ENCODE measurements at places on chromosomes 3 and 15.
A peak's percentile ranks its signal among the peaks of the same experiment; 100 is the strongest.

GRCh38 chr3:120441776-120442175 lies 9.0 kb downstream of the FSTL1 start:
- DNase-seq, result no peak

DNA sequence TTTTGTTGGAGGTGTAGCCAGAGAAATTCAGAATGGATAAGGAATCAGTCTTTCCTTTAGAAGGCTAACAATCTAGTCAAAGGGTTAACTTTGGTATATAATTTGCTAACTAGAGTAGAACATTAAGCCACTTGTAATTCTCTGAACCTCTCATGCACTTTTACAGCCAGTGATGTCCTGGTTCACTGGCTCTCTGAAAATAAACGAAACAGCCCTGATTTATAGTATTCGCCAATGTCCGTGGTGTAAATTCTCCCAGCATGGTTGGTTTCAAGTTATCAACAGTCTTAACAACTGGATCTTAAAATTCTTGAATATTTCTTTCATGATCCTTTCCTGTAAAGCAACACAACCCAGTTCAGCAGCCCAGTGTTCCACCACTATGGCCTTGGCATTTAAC lies 500.4 kb upstream of the CDIN1 start:
- no peak for DNase-seq

GRCh38 chr3:182792901-182793662 lies at the start of gene ATP11B:
TSS of gene ATP11B (plus strand) at chr3:182793504. CDS start at chr3:182793760, 256 bp downstream.
- peak; percentile 82 for DNase-seq

GRCh38 chr3:106428565-106428994 lies 559.8 kb upstream of the CBLB start:
- peak; percentile 4 for DNase-seq

GRCh38 chr15:88018869-88019641 lies 237.5 kb downstream of the NTRK3 start:
- no peak for DNase-seq

DNA sequence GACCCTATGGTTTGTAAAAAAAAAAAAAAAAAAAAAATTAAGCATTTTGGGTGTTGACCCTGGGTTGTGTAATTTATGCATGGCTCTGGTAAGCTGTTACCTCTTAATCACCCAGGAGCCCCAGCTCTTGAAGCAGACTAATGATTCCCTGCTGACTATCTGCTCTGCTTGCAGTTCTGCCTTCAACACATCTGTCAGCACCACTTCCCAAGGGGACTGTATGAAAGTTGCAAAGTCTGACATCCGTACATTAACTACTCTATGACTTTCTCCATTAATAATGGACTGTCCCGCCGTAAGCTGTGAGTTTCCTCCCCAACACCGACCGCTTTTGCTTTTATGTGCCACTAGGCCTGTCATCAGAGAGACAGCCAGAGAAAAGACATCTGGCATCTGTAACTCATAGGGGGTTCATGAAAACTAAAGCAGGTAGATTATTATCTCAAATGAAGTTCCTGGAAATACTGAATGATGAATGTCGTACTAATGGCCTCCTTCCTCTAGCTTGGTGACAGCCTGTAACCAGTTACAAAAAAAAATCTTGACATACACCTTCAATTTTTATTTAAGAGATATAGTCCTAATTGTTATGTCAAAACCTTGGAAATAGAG lies 271.5 kb downstream of the IL5RA start:
- no peak for DNase-seq

DNA sequence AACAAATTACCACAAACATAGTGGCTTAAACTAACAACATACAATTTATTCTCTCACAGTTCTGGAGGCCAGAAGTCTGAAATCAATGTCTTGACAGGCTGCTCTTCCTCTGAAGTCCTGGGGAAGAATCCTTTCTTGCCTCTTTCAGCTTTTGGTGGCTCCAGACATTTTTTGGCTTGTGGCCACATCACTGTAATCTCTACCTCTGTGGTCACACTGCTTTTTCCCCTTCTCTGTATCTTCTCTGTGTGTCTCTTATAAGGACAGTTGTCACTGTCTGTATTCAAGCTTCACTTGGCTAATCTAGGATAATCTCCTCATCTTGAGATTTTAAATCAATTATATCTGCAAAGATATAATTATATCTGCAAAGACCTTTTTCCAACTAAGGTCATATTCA lies 80.3 kb upstream of the ABHD2 start:
- no peak for DNase-seq

DNA sequence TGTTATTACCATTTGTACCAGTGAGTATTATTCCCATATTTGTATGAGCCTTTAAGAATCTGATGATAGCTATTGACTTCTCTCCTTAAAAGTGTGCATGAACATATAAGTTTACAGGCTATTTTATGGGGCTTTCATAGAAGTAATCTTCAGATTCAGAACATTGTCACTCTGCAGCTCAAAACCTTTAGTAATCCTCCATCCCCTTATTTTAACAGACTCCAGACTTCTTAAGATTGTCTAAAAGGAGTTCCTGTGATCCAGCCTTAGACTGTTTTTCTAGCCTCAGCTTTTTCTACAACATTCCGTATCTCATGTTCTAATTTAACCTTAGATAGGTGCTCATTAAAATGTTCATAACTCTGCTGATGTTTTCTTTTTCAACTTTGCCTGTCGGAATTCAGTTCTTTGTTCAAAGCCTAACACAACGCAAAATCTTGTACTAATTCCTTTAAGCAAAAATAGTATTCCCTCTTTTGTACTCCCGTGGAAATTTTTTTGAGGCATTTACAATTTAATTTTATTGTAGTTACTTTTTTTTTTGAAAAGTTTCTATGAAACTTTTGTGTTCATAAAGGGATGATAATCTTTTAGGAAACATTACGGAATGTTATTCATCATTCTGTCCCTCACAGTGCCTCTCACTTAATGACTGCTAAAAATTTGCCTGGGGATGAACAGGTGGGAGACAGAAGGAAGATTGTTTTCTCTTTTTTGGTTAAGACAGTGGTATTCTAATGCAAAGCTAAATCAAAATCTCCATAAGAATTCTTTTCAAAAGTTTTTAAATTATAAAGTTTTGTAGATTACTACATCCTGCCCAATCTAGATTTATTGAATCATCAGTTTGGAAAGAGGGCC lies 38.7 kb upstream of the UTS2B start:
- no peak for DNase-seq

- no peak for DNase-seq
These were observed 19.0 kb upstream of the C15orf61 start for GRCh38 chr15:67501836-67502461.

DNA sequence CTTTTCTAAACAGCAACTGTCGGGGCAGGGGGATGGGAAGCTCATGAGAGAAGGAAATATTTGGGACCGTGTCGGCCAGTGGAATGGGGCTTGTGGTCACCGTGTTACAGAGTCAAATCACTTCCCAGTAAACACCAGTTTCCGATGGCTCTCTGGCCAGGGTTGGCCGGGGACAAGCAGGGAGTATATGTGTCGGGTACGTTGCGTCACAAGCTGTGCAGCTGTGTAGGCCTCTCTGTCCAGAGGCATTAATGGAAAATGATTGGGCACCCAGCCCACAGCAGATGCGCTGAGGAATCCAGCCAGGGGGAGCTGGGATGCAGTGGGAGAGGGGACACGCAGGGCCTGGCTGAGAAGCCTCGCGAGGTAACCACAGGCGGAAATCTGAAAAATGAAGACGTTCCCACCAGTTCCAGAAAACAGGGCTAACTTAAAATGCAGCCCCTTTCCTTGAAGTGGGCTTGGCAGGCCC lies 15.8 kb upstream of the ALDH1A3 start:
- no peak for DNase-seq

DNA sequence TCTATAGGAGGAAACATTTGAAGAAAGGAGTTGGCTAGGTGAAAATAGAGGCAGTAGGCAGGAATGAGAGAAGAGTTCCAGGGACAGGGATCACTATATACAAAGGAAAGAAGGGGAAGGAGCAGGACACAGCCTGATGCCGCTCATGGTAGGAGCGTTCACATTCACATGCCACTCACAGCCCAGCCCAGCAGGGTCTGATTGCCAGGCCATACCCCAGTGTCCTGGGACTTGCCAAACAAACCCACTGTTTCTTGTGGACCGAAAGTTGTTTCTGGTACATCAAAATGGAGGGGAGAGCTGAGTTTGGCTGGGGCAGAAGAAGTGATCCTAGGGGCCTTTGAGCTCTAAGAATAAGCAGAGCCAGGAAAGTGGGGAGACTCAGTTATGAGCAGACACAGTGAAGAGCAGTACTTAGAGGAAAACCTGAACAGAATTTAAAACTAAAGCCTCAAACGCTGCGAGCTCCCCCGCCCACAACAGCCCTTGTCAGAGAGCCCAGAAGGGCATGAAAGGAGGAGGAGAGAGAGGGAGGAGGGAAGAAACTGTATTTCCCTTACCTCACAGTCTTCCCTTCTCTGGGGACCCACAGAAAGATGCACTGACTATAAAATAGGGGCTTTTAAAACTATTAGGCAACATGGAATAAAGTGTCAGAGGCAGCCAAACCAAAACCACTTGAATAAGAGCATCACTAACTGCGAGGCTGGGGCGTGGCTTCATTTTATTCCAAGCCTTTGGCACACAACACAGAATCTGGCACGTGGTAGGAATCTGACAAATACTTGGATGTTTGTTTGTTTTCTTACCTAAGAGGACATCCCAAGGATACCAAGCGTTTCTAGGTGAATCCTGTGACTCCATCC lies 129.0 kb downstream of the RPL22L1 start:
- DNase-seq, result peak; percentile 62

DNA sequence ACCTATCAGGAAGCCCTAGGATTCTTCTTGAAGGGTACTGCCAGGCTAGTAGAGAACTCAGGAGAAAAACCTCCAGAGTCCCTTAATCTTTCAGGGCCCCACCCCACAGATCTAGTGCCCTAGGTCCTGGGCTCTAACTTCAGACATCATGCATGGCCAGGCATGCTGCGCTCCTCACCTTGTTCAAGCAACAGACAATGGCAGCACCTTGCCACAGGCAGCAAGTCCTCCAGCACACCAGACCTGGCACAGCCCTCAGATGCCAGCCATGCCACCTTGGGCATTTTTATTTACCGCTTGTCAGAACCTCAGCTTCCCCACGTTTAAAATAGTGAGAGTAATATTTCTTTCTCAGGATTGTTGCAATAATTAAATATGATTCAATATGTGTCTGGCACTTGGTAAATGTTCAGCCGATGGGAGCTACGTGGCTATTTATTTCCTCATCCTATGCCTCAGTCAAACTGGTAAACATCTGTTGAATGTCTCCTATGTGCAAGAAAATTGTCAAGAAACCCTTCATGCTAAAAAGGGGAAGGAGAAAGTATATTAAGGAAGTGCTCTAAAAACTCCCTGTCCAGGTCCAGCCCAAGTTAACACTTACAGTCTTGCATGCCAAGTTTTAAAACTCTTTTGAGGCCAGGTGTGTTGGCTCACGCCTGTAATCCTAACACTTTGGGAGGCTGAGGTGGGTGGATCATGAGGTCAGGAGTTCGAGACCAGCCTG lies 14.5 kb upstream of the CCR1 start:
- DNase-seq, result no peak

DNA sequence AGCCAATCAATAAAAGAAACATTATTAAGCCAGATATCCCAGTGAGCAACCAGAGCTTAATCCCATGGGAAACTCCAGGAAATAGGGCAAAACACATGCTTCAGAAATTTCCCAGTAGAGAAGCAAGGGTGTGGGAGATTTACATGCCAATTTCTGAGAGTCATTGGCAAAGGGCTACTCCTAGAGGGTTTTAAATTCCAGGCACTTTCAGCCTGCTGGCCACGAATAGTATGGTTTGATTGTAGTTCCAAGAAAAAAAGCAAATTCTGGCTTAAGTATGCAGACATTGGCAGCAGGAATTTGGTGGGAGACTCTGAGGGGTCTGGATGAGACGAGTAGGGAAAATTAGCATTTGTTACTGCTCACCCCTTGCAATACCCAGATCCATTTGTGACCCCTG lies 402.1 kb upstream of the SUCLG2 start:
- DNase-seq, result no peak

GRCh38 chr3:126828306-126828705 lies 124.3 kb downstream of the CHCHD6 start:
- DNase-seq, result no peak

DNA sequence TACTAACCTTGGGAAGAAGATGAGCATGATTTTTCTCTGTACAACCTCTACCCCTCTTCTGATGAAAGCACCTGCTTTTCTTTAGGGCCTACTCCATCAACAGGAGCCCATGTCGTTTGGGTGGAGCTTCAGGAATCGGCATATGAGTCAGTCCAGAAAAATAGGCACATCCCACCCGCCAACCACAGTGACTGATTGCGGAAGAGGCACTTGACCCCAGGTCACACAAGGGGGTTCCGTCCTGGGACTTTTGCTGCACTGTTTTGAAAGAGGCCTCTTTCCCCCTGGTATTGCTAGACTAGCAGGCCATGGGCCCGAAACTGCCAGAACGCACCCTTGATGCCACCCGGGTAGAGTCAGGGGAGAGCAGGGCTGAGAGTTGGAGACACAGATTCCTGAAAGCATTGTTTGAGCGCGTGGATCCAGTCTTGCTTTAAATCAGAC lies 19.3 kb upstream of the NRROS start:
- no peak for DNase-seq

DNA sequence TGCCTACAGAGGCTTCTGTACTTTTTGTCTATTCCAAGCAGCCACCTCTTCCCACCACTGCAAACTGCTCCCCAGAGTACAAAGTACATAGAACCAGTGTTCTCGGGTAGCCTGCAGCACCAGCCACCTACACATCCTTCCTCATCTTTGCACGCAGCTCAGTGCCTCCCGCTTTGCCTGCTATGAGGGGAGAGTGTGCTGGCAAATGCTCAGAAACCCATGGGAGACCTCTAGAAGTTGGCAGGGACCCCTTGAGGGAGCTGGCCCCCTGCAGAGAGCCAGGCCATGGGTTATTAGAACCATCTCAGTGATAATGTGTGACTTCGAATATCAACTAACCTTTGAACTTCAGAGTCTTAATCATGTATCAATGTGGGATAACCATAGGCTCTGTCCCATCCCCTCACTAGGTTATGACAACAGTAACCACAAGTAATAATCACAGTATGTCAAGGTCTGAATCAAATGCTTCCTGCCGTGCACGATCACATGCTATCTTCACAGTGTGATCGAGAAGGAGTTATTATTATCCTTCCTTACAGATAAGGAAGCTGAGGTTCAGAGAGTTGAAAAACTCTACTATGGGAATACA lies 22.8 kb upstream of the SMAD3 start:
- DNase-seq, result no peak
